ENCODE measurements at places on chromosomes 1 and 21. TPM values are rescaled to one million over a fixed set of nuclear protein-coding genes. Genes with fewer than 3 reads are reported as not detected.

Gene LHX8
- total RNA-seq, result not detected

Gene FCRL4
- not detected for total RNA-seq

Gene SLFNL1
- total RNA-seq, result 0.28 TPM

Gene CRYAA
- not detected for total RNA-seq

Gene CHRNB2
- total RNA-seq, result under 0.01 TPM

Gene ROR1
- total RNA-seq, result 3.3 TPM

Gene ADGRL2
- total RNA-seq, result 64.4 TPM

Gene UBASH3A
- not detected for total RNA-seq

Gene SLC5A9
- not detected for total RNA-seq

Gene GJA9
- not detected for total RNA-seq

Gene HSPA6
- total RNA-seq, result 0.13 TPM

Gene NGF
- total RNA-seq, result not detected

Gene CNIH3
- total RNA-seq, result 2.0 TPM

Gene ENTREP3
- 4.9 TPM for total RNA-seq

Gene SMIM1
- total RNA-seq, result 0.74 TPM

Gene CLIC6
- total RNA-seq, result not detected

Gene C1orf232
- not detected for total RNA-seq

Gene ADCY10
- not detected for total RNA-seq

Gene YRDC
- 25.8 TPM for total RNA-seq

Gene GCSAML
- total RNA-seq, result not detected

Gene ZNF697
- total RNA-seq, result 24.6 TPM

Gene FCRL6
- total RNA-seq, result not detected

Gene SZRD1
- 35.5 TPM for total RNA-seq

Gene TFF3
- total RNA-seq, result not detected

Gene TGFBR3
- total RNA-seq, result 12.5 TPM

Gene CFHR2
- not detected for total RNA-seq

Gene ETV3L
- not detected for total RNA-seq

Gene PLEKHN1
- 0.46 TPM for total RNA-seq

Gene RCSD1
- 0.07 TPM for total RNA-seq

Gene FCRL1
- total RNA-seq, result not detected

Gene FNDC5
- 0.40 TPM for total RNA-seq

Gene FCRLB
- 0.60 TPM for total RNA-seq

Gene ADAMTSL4
- 0.46 TPM for total RNA-seq

Gene SPRR2E
- total RNA-seq, result not detected

Gene ERO1B
- 3.2 TPM for total RNA-seq

Gene ARHGEF2
- 71.3 TPM for total RNA-seq

Gene GJB5
- not detected for total RNA-seq

Gene C1orf141
- not detected for total RNA-seq

Gene NBPF20
- 2.2 TPM for total RNA-seq

Gene CFHR3
- not detected for total RNA-seq

Gene DMBX1
- total RNA-seq, result not detected

Gene PPT1
- total RNA-seq, result 70.6 TPM

Gene CFHR4
- total RNA-seq, result not detected

Gene RAP1GAP
- total RNA-seq, result 0.04 TPM

Gene PRR9
- not detected for total RNA-seq

Gene ASCL5
- total RNA-seq, result not detected

Gene CRYBG2
- total RNA-seq, result not detected

Gene AZIN2
- total RNA-seq, result 0.99 TPM

Gene ERICH3
- not detected for total RNA-seq
